RKO (cell line): ENCODE measurements at places on chromosomes 2 and 18.

- no peak for DNase-seq
Measured at GRCh38 chr18:24486684-24487083, 26.2 kb downstream of the HRH4 start.

GRCh38 chr2:175022923-175023322, 17.7 kb upstream of the CHN1 start:
- no peak for DNase-seq

- DNase-seq = no peak
Measured at GRCh38 chr2:8652774-8653426, 29.0 kb upstream of the ID2 start.

GRCh38 chr18:23057096-23057495, 78.2 kb upstream of the CABLES1 start:
- no peak for DNase-seq

DNA sequence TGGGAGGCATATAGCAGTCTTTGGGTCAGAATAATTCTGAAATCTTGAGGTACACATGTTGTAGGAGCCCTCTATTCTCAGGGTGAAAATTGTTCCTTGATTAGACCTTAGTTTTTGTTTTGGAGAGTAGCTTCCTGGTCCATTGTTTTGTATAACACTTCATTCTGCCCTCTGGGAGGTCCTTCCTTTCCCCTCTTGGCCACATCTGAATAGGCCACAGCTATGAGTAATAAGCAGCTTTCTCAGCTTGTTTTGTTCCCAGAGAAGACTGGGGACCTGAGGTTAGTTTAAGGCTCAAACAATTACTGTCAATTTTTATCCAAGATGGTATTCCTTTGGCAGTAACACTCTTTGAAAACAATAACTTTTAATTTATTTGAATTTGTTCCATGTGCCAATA, 72.6 kb upstream of the NOL4 start:
- no peak for DNase-seq

DNA sequence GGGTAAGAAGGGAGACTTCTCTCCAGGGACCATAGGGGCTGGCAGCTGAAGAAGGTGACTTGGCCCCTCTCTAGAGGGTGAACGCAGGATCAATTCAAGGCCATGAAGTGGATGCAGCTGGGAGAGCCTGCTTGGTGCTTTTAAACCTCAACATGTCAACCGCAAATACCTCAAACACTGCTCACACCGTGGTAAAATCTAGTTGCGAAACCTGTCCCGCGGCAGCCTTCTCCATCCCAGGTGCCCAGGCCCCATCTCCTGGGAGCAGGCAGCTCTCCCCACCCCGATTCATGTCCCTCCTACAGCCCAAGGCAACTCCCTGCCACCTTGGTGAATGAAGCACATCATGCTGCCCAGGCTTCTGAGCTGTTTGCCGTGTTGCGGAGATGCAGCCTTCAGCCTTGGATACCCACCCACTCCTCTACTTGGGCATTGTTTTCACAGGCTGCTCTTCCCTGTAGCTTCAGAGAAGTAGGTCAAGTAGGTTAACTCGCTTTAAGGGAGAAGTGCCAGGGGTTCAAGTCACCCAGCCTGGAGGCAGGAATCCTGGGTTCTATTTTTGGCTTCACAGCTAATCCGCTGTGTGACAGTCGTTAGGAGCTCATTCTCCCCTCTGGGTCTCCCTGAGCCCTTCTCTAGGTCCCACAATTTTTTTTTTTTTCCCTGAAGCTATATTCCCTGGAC, 6.2 kb upstream of the EFR3B start:
- no peak for DNase-seq

DNA sequence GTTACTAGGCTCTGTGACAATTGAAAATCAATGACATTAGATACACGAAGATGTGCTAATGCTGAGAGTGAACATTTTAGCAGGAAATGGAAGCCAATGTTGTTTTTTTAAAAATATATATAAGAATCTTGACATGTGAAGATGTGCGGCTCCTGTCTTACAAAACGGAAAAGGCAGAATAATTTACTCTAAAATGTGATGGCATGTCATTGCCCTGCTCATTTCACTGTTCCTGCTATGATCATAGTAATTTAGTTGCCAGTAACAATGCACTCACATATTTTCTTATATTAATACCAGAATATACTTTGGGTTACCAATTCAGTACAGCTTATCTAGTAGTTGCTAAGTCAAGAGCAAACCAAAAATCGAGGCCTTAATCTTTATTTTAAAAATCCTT, 10.3 kb downstream of the EPHA4 start:
- no peak for DNase-seq

- DNase-seq = no peak
Measured at GRCh38 chr18:31652357-31652756, 32.0 kb downstream of the B4GALT6 start.

DNA sequence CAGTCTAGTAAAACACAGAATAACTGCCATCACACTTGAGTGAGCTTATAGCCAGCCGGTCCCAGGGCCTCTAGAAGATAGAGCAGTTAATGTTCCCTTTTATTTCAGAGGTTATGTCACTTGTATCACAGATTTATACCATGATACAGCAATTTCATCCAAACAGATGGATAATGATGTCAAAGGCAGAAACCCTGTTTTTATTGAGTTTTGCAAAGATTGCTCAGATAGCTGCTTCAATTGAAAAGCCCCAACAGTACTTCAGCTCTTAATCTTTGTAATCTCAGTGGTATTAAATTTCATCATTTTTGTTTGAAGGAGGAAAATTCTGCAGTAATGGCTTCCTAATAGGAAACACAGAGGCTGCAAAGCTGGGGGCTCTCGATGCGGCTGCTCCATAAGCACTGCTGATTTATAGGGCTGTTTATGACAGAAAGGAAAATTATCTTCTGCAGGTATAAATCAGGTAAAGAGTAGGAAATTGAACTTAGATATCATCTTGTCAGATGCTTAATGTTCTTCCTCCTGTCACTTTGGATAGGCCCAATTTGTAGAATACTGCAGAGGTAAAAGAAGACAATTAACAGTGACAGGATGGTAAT, 112.3 kb downstream of the LNPK start:
- no peak for DNase-seq

GRCh38 chr18:33010149-33010548, 237.3 kb upstream of the KLHL14 start:
- DNase-seq = no peak

DNA sequence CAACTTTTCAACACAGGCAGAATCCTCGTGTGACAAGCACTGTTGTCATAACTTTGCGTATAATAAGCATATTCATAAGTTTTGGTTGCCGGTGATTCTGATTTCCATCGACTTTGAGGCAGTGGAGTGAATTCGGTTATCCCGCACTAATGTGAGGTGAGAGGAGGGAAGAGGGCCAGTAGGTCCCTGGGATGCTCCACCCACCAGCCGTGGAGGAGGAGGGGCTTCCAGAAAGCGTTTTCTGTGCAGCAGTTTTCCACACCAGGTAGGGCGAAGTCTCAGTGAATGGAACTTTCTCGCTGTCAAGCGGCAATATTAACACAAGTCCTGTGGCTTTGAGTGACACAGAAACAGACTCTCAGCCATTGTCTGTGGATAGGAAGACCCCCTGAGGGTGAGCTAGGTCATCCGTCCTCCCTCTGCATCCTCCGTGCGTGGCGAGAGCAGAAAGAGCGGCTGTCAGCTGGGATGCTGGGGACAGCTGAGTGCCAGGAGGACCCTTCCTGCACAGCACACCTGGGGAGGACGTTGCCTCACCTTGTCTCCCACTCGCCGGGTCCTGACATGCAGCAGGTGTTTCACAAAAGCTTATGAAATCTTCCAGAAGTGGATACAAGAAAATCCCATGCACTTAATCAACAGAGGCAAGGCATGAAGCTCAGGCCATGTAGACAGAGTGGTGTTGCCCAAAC, 67.5 kb downstream of the DCDC2C start:
- no peak for DNase-seq

- no peak for DNase-seq
Measured at GRCh38 chr18:13477147-13477683, 249.1 kb downstream of the FAM210A start.

DNA sequence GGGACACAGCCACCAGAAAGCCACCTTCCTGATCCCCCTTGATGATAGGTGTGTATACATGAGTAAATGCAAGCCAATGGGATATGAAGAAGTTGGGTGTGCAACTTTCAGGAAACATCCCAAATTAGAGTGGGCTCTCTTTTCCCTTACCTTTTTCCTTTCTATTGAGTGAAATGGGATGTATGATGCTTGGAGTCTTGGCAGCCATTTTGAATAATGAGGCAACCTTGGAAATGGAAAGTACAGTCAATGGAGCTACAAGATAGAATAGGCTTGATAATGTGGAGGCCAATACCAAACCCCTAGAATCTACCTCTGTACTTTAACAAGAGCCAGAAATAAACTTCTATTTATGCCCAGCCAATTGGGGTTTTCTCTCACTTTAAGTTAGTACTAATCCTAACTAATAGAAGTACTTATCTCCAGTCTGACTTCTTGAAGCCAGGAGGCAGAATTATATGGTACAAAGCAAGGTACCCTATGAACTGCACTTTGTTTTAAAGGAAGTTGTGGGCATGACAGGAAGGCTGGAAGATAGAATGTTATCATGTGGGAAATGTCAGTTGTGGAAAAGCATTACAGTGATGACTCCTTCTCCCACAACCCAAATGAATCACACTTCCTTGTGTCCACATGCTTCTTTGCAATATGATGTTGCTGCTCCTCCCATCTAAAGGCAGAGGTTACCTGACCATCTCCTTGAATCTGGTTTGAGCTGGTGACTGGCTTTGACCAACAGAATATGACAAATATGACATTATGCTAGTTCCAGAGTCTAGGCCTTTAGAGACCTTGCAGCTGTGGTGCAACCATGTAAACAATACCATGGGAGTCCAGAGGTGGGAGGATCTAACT, 12.9 kb upstream of the NABP1 start:
- peak; percentile 49 for DNase-seq

DNA sequence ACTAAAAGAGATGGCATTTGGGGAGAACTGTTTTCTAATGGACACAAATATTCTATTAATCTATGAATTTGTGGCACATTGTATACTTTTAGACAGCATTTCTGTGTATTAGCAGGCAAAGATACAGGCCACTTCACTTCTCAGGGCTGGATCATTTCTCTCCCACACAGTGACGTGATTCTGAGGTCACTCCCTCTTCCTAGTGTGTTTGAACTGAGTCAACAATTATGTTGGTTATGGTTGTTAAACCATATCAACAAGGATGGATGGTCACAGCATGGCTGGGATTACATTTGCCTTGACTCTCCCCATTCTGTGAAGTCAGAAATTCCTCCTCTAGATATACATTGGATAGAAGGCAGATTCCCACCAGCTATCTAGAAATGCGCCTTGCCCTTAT, 11.6 kb downstream of the NOSTRIN start:
- peak; percentile 4 for DNase-seq

- no peak for DNase-seq
Measured at GRCh38 chr2:28688818-28689217, 62.8 kb upstream of the PPP1CB start.

DNA sequence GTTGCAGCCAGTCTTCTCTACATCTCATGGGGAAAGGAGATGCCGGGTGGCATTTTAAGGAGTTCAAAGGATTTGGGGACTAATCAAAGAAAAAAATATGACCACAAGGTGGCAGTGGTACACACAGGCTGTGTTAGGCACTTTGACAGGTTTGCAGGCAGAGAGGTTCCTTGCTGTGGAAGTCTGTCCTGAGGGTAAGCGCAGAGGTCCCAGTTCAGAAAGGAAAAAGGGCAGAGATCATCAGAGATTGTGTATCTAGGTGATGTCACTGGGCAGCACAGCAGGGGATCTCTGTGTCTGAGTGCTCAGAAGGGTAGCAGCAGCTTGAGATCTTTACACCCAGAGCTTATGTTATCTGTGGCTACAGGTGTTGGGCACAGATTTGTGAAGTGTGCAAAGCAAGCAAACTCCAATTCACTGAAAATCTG, 231.4 kb downstream of the LRRTM1 start:
- peak; percentile 63 for DNase-seq

DNA sequence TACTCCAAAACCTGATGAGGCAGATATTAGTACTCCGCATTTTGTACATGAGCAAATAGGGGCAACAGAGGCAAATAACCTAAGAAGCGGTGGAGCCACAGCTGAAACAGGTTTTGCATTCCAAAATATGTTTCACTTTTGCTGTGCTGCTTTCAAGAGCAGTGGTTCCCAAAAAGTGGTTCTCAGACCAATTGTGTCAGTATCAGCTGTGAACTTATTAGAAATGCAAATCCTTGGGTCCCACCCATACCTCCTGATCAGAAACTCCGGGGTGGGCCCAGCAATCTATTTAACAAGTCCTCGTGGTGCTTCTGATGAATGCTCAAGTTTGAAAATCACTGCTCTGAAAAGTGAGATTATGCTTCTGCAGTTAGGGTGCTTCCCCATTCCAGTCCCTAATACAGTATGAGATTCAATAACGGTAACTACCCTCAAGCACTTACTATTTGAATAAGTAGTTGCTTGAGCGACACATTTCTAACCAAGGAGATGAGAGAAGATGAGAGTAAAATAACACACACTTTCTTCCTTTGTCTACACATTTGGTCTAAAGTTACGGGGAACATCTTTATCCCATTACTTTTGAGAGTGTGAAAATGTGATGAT, 17.8 kb upstream of the TCF4 start:
- DNase-seq = no peak

GRCh38 chr2:114810092-114810491, 367.7 kb downstream of the DPP10 start:
- DNase-seq = no peak

- DNase-seq = no peak
Measured at GRCh38 chr2:171412571-171413175, 21.1 kb downstream of the METTL8 start.

DNA sequence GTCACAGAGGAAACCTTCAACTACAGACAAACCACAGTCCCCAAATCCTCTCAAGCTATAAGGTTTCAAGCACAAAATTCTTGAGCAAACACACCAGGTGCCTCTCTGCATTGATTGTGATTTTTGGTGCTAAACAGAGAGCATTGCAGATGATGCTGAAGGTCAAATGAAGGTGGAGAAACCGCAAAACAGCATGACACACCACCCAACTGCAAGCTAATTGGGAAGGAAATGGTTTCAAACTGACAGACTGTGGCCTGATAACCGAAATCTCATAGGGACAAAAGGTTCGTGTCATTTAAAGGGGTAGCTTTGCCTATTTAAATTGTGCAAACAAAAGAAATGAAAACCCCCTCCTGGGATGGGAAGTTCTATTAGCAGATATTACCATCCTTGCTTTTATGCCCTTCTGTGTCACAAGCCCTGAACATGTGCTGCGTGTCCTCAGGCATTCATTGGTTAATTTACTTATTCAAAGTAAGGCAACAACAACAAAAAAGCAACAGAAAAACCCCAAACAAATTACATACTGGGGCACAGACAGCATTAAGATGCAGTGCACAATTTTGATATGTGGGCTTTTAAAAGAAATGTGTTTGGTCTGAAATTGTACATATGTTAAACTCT, 154.9 kb downstream of the AQP4 start:
- DNase-seq = no peak

DNA sequence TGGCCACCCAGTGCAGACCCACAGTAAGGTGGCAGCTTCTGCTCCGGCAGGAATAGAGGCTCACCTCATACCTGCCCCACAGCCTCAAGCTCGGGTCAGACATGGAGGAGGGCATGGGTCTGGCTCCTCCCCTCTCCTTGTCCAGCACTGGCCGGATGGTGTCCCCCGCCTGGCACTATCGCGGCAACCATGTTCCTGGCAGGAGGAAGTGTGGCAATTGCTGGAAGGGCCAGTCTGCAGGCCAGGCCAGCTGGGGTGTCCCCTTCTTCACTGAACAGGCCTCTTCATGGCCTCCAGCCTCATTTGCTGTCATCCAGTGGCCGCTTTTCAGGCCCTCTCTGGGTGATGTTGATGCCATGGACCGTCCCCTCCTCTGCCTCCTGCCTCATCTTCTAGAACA, 41.4 kb upstream of the SMAD7 start:
- no peak for DNase-seq
